ENCODE measurements at places on chromosomes 3 and 15. TPM values are rescaled to one million over a fixed set of nuclear protein-coding genes. Genes with fewer than 3 reads are reported as not detected.

IFT122 gene
- 48.1 TPM for total RNA-seq

- no peak for DNase-seq
These were observed 78.8 kb downstream of the ATP2B2 start for GRCh38 chr3:10426346-10427220.

DNA sequence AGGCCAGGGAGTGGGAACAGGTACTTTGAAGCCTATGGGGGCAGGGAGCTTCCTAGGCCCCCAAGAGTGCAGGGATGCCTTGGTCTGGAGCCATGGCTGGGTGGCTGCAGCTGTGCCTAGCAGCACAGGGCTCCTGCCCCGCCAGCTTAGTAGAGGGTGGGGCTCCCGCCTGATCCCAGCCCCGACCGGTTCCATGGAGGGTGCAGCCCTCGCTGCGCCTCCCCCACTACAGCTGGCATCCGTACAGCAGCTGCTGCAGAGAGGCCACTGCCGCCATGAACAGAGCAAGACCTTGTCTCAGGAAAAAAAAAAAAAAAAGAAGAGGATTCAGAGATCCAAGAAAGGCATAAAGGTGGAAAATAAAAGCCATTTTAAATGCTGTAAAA is 277.2 kb downstream of the UBE2E2 start:
- no peak for DNase-seq

MESP2 gene
- not detected for total RNA-seq

- no peak for DNase-seq
These were observed 38.7 kb downstream of the THSD4 start for GRCh38 chr15:71153823-71154524.

TM4SF4 gene
- not detected for total RNA-seq

SLC28A1 gene
- total RNA-seq = not detected

DNA sequence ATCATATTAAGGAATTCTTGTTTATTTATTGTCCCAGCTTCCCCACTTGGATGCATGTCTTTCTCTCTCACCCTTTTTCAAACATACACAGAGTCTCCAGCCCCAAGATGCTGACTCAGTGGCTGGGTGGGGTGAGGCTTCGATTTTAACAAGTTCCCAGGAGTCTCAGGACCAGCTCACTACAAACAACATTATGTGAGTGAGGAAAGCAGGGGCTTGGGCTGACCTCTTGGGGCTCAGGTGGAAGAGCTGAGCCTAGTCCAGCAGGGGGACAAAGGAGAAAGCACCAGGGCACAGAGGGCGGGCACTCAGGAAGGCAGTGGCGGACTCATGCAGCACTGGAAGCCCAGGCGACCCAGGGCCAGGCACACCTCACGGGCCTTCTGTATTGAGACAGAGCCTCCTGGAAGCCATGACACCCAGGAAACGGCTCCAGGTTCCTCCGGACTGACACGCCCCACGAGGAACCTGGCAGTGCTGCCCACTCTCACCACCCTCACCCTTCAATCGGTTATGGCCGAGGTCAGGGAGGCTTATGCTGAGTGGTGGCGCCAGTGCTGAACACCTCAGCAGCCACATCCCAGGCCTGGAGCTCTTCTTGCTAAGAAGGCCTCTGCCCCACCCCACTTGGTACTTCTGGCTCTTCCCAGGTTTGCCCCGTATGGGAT is 97.4 kb downstream of the LRIG1 start:
- no peak for DNase-seq

GRCh38 chr3:143429628-143430514 is 310.3 kb downstream of the CHST2 start:
- no peak for DNase-seq

FEZF2 gene
- not detected for total RNA-seq

- DNase-seq = no peak
These were observed 20.6 kb downstream of the SLC6A20 start for GRCh38 chr3:45775571-45776300.

CEMIP gene
- not detected for total RNA-seq

GRCh38 chr3:111723293-111724215 is 128.4 kb upstream of the ZBED2 start:
- DNase-seq = no peak

FBXO22 gene
- total RNA-seq = 33.7 TPM

DNA sequence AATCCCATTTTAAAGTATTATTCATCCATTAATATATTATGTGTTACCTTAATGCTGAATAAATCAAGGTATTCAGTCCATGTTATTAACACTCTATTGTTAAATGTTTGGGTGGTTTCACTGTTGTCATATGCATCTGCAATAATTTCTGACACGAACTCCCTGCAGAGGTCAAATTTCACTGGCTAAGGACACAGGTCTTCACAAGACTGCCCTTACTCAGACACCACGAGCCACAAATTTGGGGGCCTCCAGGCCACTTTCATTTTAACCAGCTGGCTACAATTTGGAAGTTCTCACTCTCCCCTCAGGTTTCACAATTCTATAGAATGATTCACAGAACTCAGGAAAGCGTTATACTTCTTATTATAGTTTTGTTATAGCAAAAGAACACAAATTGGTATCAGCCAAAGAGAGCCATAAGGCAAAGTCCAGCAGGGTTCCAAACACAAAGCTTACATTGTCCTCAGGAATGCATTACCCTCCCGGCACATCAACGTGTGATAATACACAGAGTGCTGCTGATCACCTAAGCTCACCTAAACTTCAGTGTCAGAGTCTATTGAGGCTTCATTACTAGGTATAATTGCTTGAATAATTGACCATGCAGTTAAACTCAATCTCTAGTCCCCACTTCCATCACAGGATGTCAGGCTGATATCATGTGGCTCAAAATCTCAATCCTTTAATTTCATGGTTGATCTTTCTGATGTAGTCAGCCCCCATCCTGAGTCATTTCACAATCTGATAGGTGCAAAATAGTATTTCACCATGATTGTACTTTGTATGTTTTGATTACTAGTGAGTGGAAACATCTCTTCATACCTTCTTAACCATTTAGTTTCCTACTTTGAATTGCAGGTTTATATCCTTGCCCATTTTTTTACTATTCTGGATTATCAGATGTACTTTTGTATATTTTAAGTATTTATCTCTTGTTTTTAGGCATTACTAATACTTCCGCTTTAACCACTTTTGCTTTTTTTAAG is 441.4 kb upstream of the AGTR1 start:
- DNase-seq = no peak

DNA sequence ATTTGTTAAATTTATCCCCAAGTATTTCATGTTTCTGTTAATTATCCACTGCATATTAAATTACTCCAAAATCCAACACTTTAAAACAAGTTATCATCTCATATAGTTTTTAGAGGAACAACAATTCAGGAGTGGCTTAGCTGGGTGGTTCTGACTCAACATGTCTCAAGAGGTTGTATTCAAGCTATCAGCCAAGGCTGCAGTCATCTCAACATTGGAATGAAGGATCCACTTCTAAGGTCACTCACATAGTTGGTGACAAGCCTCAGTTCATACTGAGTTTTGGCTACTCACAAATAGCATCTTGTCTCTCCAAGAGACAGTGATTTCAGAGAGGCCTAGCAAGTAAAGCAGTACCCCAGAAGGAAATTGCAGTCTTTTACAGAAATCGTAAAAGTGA is 134.7 kb downstream of the NR2E3 start:
- DNase-seq = no peak

Data from OCI-LY7 (cell line).